Right cardiac atrium (tissue), 5 donors: ENCODE measurements at places on chromosomes 7 and 10. TPM values are rescaled to one million over a fixed set of nuclear protein-coding genes. Genes with fewer than 3 reads are reported as not detected.

GRCh38 chr10:3455385-3456334 is 283.1 kb upstream of the PITRM1 start:
- no peak for DNase-seq

DNA sequence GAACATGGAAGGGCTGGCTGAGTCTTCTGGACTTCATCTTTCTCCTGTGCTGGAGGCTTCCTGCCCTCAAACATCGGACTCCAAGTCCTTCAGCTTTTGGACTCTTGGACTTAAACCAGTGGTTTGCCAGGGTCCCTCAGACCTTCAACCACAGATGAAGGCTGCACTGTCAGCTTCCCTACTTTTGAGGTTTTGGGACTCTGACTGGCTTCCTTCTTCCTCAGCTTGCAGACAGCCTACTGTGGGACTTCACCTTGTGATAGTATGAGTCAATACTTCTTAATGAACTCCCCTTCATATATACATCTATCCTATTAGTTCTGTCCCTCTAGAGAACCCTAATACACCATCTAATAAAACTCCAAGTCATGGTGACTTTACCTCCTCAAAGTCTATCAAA is 4.0 kb upstream of the CLEC5A start:
- no peak for DNase-seq

DNA sequence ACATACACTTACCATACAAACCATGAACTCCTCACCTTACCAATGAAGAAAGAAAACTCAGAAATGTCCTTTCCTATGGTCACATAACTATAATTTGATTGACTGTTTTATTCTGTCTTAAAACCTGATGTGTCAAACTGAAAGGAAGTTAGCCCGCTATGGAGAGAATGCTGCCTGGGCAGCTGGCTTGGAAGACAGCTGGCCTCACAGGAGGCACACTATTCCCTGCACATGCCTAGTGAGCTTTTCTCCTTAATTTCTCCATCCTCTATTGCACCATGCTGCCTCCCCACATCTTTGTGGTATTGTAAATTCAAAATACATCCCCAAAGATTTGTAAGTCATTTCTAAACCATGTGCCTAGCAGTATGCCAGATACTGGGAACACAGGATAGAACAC is 163.3 kb downstream of the STK31 start:
- DNase-seq = no peak

DNA sequence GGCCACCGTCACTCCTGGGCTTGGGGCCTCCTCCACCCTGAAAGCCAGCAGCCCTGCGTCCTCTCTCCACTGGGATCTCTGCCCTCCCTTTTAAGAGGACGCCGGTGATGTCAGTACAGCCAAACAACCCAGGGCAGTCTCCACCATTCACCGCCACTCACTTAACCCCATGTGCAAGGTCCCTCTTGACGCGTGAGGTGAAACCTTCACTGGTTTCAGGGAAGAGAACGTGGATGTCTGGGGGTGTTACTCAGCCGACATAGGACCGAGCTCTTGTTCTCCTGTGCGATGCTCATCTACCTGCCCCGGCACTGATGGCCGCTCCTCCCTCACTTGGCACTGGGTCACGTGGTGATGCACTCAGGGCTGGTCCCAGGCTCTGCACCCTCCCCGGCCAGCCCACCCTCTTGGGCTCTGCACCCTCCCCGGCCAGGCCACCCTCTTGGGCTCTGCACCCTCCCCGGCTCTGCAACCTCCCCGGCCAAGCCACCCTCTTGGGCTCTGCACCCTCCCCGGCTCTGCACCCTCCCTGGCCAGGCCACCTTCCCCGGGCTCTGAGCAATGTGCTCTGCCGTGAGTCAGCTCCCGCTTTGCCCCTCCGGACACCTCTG is 36.1 kb downstream of the ADGRA1 start:
- DNase-seq = peak; percentile 7

DNA sequence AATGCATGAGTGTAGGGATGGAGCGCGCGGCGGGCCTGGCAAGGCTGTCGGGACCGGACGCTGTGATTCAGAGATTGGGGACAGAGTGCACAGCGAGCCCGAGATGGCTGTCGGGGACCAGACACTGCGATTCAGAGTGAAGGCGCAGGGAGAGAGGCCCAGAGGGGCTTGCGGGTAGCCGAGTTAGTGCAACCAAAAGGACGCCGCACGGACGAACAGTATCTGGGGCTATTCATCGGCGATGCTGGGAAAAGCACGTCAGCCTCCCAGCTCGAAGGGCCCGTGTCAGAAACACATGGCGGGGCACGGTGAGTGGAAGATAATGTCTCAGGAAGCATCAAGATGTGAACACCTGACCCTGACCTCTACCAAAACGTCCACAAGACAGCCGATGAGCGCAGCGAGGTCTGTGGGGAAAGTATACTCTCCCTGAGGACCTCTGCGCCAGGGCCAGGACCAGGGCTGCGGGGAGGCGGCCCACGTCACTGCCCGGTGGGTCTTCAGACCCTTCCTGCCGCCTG is 215.8 kb downstream of the ZMYND11 start:
- DNase-seq = no peak

DNA sequence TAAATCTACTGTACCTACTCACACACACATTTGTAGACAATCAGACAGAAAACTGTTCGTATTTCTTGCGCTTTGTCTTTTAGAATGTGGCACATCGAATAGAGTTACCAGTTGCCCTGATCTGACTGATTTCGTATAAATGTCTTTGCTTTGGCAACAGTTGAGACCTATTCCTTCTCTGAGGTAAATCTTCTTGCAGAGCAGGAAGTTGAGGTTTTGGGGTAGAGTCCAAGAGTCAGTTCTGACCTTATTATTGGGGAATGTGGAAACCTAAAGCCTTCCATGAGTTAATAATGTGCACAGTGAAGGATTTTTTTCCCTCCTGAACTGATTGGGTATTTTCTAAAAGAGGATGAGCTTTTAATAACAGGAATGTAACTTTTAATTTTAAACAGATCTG is 135.3 kb downstream of the KIAA1217 start:
- DNase-seq = no peak

DNA sequence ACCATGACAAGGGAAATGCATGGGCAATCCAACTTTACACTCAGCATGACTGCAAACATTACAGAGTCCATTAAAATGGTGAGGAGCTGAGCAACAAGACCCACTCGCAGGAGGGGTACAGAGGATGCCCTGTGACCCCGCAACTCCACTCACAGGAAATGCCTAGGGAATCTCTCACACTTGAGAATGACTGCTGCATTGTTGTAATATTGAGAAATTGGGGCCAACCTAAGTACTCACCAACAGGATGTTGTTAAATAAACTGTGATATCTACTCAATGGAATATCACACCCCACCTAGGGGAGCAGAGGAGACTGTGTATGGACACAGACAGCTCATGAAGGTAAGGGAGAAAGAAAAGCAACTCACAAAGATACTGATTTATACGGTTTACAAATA is 53.4 kb upstream of the CAMK2B start:
- no peak for DNase-seq

- no peak for DNase-seq
These were observed 65.3 kb downstream of the SEPTIN7 start for GRCh38 chr7:35866186-35866585.

- DNase-seq = no peak
These were observed 191.3 kb downstream of the HECW1 start for GRCh38 chr7:43303740-43304241.

DNA sequence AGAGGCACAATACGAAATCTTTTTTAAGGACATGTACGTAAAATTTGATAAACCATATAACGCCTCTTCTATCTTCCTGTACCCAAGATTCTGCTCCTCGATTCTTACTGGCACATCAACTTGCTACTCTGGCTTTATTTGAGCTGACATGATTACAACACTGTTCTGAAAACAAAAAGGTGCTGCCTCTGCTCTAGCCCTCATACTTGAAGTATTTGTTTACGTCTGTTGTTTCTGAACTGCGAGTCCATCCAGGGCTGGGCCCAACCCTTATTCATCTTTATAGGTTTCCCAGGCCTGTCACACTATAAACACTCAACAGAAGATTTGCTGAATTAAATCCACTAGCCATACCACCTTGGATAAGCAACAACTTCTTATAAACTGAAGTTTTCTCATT is 96.2 kb upstream of the SVIL start:
- DNase-seq = no peak

- no peak for DNase-seq
These were observed 119.9 kb downstream of the LARP4B start for GRCh38 chr10:811379-812175.

- DNase-seq = no peak
These were observed 12.5 kb upstream of the ARPC1A start for GRCh38 chr7:99313204-99313573.

GRCh38 chr10:129280908-129281586 is 186.0 kb upstream of the MGMT start:
- DNase-seq = no peak

DNA sequence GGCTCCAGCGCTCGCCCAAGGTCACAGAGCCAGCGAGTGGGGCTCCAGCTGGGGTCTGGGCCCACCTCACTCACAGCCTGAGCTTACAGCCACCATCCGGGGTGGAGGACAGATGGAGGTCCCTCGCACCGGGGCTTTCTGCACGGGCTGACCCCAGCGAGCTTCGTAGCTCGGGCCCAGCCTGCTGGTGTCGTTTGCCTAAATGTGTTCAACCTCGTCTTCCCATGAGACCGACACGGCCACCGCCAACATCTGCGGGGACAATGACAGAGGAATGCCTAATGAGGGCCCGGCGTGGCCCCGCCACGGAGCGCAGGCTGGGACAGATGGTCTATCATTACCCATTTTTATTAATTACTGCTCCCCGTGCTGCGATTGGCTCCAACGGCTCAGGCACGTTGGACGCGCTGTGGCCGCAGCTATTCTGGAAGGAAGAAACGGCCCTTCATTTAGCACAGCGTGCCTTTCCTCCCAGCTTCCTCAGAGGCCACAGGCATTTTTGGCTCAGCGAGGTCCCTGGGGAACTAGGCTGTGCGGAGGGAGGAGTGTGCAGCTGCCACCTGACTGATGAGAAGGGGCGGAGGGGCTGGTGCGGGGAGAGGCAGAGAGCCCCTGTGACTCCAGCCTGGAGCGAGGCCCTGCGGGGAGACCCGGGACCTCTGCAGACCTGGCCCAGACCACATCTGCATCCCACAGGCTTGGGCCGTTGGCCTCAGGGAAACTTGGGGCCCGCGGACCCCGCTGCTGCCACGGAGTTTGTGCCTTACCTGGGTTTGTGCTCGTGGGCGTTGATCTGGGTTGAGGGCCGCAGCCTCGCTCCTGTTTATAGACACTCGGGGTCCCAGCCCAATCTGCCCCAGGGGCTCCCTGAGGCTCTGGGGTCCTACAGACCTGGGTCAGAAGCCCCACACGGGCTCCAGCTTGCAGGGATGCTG is 22.9 kb upstream of the ELFN1 start:
- peak; percentile 79 for DNase-seq

GRCh38 chr10:680745-681144 is 8.7 kb downstream of the DIP2C start:
- DNase-seq = no peak

- DNase-seq = no peak
These were observed 66.0 kb downstream of the ELMO1 start for GRCh38 chr7:37382546-37383088.

DNA sequence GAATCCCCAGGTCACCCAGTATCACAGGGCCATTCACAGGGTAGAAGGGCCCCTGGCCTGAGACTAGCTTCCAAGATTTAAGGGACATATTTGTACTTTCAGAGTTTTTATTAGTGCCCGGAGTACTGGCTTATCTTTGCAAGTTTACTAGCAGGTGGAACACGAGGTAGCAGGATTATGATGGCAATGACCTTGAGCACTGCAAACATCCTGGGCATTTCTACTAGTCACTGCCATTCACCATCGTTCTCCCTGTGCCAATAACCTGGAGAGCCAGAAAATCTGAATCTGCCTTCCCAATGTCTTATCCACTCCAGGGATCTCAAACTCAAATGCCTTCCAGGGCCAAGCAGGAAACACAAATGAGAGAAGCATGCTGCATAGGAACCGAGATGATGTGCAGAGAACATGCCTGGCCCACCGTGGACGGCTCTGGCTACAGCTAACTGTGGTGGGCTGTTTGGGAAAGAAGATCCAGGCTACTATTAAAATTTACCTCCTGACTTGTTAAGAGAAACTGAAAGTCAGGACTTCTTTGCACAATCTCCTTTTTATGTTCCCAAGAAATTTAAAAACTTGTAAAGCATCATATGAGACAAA is 16.7 kb downstream of the FAM53B start:
- DNase-seq = no peak

GRCh38 chr10:103739039-103739764 is 116.2 kb downstream of the SH3PXD2A start:
- peak; percentile 70 for DNase-seq

- peak; percentile 34 for DNase-seq
These were observed 182.9 kb downstream of the HTR7 start for GRCh38 chr10:90674928-90675327.

- DNase-seq = no peak
These were observed 999 bp downstream of the TLX1 start for GRCh38 chr10:101131962-101132635.

HHEX gene
- 2.6 TPM for total RNA-seq

GFRA1 gene
- total RNA-seq = 7.5 TPM

ALOX5 gene
- 13.0 TPM for total RNA-seq

SPDYE5 gene
- total RNA-seq = not detected

PON1 gene
- total RNA-seq = not detected

SAMD9L gene
- 4.3 TPM for total RNA-seq

ADGRA1 gene
- 0.14 TPM for total RNA-seq
